ENCODE measurements at places on chromosomes 1 and 21.

DNA sequence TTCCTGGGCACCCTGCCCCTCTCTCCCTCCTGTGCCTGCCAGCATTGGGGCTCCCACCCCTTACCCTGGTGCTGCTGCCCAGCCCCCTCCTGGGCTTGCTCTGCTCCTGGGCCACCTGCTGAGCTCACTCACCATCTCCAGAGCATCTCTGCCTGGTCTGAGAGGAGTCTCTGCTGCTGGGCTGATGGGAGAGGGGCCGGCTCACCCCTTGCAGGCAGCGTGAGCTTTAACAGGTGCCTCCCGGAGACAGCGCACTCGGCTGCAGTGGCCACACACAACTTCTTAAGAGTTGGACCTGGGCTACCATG is 721.7 kb downstream of the MATN1 start:
- DNase-seq: no peak

GRCh38 chr1:225746361-225747179 is 31.1 kb upstream of the SRP9 start:
- DNase-seq: peak; percentile 73

DNA sequence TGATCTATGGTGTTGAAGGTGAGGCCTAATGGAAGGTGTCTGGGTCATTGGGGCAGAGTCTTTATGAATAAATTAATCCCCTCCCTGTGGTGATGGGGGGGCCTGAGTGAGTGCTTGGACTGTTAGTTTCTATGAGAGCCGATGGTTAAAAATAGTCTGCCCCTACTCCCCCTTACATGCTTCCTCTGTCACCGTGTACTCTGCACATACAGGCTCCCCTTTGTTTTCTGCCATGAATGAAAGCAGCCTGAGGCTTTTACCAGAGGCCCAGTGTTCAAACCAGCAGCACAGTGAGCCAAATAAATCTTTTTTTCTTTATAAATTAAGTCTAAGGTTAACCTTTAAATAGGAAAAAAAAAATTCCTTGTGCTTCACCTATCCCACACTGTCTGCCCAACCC is 657.0 kb downstream of the AMY1C start:
- DNase-seq: no peak

DNA sequence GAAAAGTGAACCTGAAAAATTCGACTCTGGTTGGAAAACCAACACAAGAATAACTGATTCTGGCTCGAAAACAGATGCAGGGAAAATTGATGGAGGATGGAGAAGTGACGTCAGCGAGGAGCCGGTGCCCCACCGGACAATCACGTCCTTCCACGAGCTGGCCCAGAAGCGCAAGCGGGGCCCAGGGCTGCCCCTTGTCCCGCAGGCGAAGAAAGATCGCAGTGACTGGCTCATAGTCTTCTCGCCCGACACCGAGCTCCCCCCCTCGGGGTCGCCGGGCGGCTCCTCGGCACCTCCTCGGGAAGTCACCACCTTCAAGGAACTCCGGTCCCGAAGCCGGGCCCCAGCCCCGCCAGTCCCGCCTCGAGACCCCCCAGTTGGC is 1.9 kb downstream of the RUSC1 start:
- peak; percentile 67 for DNase-seq

DNA sequence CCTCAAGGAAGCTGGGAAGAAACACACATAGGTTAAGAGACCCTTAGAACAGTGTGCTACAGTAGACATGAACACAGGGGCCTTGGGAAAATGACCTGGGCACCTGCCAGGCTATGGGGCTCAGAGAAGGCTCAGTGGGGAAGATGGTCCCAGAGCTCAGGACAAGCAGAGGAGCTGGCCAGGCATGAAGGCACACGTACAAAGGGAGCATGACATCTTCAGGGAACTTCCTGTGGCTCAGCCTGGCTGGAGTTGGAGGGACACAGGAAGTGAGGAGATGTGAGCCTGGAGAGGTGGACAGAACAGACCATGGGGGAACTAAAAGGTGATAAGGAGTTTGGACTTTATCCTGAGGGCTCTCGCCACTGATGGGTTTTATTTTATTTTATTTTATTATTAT is 3.8 kb upstream of the SLC50A1 start:
- no peak for DNase-seq

GRCh38 chr1:184753608-184754475 is 816 bp downstream of the EDEM3 start:
- DNase-seq: no peak

Measured in C1 segment of cervical spinal cord (tissue), 14 donors.